Left renal pelvis (tissue), 4 donors: ENCODE measurements at places on chromosomes 7 and 10. TPM values are rescaled to one million over a fixed set of nuclear protein-coding genes. Genes with fewer than 3 reads are reported as not detected.

The TET1 gene
- polyA plus RNA-seq = 11.6 TPM

- no peak for DNase-seq
These were observed 45.8 kb upstream of the SRRM3 start for GRCh38 chr7:76155938-76156337.

The HMX3 gene
- not detected for polyA plus RNA-seq

The ERVW-1 gene
- polyA plus RNA-seq = 0.44 TPM

DNA sequence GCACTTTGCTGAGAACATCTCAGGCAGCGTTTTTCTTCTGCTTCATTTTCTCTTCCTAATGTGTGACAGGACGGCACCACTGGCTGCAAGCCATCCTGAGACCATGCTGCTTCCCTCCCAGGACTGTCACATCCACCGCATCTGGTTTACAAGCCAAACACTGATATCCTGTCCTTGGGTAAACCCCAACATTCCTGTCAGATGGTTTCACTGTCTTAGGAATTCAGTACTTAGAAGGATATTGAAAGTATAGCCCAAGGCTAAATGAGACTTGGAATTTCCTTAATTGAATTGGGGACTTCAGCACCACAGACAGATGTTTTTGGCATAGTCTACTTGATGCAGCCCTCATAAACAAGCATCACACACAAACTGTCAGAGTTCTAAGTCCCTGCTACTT is 74.2 kb upstream of the PLXNA4 start:
- DNase-seq = no peak

- DNase-seq = no peak
These were observed 163.6 kb downstream of the PTPRN2 start for GRCh38 chr7:158424011-158424410.
